CD14-positive monocyte (primary cell): ENCODE measurements at places on chromosomes 7 and 10. TPM values are rescaled to one million over a fixed set of nuclear protein-coding genes. Genes with fewer than 3 reads are reported as not detected.

Gene ARL5B
- polyA plus RNA-seq = 0.62 and 14.4 TPM in 2 replicates

- peak; percentile 25 for DNase-seq
These were observed 90.9 kb downstream of the TPST1 start for GRCh38 chr7:66296001-66296521.

DNA sequence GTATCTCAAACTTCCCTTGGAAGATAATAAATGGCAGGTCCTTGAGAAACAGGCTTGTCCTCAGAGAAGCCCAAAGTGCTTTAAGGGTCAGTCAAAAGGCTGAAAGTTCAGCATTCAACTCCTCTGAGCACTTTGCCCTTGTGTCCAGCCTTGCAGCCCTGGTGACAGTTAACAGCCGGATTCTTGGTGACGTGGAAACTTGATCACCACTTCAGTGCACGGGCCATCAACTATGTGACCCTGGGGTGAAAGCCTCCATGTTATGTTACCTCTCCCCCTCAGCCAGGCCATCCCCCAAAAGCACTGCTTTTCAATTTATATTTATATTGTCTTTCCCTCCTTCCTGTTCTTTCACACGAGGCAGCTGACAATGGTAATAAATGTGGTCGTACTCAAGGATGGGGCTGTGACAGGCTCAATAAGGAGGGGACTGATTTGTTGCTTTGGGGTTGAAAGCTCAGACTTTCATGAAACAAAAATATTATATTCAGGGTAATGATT lies 164.0 kb upstream of the NRP1 start:
- DNase-seq = no peak

GRCh38 chr7:88866265-88866863 lies 70.8 kb upstream of the TEX47 start:
- DNase-seq = no peak

GRCh38 chr10:73359492-73359891 lies 828 bp upstream of the CFAP70 start:
- DNase-seq = peak; percentile 18
